ENCODE measurements at places on chromosomes 2 and 18. TPM values are rescaled to one million over a fixed set of nuclear protein-coding genes. Genes with fewer than 3 reads are reported as not detected.

NYAP2 gene
- total RNA-seq, result 0.06 TPM

MC2R gene
- total RNA-seq, result not detected

FAM228A gene
- total RNA-seq, result 0.35 TPM

RBM43 gene
- 13.9 TPM for total RNA-seq

KCNK3 gene
- not detected for total RNA-seq

GRCh38 chr2:43537137-43537536 is 58.7 kb downstream of the THADA start:
- no peak overlapping the region for H3K27ac ChIP-seq
- DNase-seq, result no peak
- H3K27me3 ChIP-seq, result no peaks in the 10 kb centered on the region
- H3K4me3 ChIP-seq, result no peak overlapping the region
- peaks cover 2% of the 10 kb centered on the region for H3K4me1 ChIP-seq
- H3K36me3 ChIP-seq, result no peaks in the 10 kb centered on the region

GRCh38 chr18:56393870-56394269 is 244.5 kb downstream of the TXNL1 start:
- no peak for DNase-seq
- H3K4me3 ChIP-seq, result no peak overlapping the region
- H3K27me3 ChIP-seq, result no peaks in the 10 kb centered on the region
- H3K36me3 ChIP-seq, result no peaks in the 10 kb centered on the region
- H3K27ac ChIP-seq, result no peak overlapping the region
- H3K4me1 ChIP-seq, result no peaks in the 10 kb centered on the region

DNA sequence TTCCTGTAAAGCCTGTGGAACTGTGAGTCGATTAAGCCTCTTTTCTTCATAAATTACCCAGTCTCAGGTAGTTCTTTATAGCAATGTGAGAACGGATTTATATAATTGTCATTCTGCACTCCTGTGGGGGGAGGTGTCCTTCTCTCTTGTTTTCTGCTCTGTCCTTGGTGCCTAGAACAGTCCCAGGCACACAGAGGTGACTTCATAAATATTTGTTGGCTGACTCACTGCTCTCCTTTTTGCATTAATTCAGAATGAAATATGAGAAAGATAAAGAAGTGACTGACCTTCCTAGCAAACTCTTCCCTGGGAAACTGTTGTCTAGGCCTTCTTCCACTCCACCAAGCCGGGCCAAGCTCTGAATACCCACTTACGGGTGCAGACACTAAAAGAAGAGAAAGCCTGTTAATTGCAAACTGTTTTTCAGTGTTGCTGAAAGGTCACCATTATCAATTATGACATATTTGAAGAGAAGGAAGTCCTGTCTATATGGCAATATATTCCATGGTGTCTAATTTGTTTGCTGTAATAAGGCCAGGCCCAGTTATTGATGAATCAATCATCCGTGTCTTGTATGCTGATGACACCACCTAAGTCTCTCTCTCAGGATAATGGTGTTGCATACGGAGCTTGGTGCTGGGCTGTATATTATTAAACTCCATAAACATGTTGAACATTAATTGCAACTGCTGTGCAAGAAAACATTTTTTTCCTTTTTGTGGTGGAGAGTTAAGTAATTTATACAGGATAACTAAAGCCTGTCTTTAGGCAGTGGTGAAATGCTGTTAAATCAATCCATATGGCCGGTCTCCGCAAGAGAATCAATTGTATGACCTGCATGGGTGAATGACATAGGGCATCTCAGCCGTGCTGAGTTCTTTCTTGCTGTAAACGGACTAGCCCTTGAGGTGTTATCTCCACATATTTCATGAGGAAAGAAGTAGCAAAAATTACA is 567.5 kb downstream of the SLC4A3 start:
- no peaks in the 10 kb centered on the region for H3K4me1 ChIP-seq
- H3K4me3 ChIP-seq, result no peak overlapping the region
- H3K27ac ChIP-seq, result no peak overlapping the region
- no peaks in the 10 kb centered on the region for H3K27me3 ChIP-seq

- H3K27ac ChIP-seq, result peak overlapping the region; percentile 95
- H3K4me3 ChIP-seq, result peak overlapping the region; percentile 71
- H3K36me3 ChIP-seq, result no peaks in the 10 kb centered on the region
- DNase-seq, result no peak
- H3K27me3 ChIP-seq, result no peaks in the 10 kb centered on the region
- peaks cover 23% of the 10 kb centered on the region for H3K4me1 ChIP-seq
Measured at GRCh38 chr18:80033181-80034067, 810 bp upstream of the RBFA start.

DNA sequence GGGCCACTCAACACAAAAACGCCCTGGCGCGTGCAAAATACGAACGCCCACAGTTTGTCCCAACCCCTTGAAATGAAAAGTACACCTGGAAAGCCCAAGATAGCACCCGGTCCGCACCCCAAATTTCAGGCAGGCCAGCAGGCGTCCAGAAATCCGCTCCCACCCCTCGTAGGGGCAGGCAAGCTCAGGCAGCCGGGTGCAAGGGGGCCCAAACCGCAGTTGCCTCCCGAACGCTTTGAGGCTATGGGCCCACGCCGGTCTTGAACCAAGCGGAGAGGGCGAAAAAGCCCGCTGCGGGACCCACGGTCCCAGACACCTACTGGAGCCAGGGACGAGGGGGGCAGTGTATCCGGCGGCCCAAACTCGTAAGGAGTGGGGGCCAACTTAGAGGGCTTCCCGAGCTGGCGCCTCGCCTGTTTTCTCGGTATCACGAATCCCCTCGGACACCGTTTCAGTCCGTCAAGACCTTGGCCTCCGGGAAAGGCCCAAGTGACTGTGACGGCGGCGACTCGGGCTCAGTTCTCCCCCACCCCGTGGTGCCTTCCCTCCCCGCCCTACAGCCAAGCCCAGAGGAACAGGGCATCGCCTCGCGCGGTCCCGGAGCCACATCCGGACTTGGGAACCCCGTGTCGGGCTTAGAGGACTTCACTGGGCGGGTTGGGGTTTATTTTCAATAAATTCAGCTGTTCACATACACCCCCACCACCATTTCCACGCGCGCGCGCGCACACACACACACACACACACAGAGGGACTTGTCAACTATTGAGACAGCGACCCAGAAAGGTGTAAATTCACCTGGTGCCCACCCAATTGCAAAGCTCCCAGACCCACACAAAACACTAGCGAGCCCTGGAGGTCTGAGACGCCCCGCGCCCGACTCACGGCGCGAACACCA is 6.2 kb upstream of the SATB2 start:
- H3K36me3 ChIP-seq, result no peaks in the 10 kb centered on the region
- H3K27me3 ChIP-seq, result peaks cover 21% of the 10 kb centered on the region
- H3K4me3 ChIP-seq, result peak overlapping the region; percentile 75
- H3K4me1 ChIP-seq, result peaks cover 14% of the 10 kb centered on the region
- H3K27ac ChIP-seq, result no peak overlapping the region
- DNase-seq, result no peak

- DNase-seq, result no peak
- no peak overlapping the region for H3K27ac ChIP-seq
- no peak overlapping the region for H3K4me3 ChIP-seq
- H3K27me3 ChIP-seq, result peaks cover 11% of the 10 kb centered on the region
- H3K4me1 ChIP-seq, result no peaks in the 10 kb centered on the region
- no peaks in the 10 kb centered on the region for H3K36me3 ChIP-seq
Measured at GRCh38 chr18:34223164-34223892, 1.4 kb downstream of the NOL4 start.

DNA sequence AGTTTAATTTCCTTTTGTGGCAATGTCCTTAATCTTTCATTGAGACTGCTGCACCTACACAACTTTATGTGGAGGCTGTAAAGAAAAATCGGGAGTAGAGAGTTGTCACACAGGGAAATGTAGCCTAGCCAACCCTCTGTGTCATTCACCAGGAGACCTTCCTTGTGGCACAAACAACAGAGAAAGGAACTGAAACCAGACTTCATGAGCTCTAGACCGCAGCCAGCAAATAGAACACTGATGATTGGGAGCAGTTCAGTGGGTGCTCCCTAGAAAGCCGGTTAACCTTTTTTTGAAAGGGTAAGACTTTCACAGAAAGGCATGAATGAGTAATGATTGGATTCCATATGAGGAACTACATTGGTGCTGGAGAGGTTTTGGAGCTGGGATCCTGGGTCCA is 1752.4 kb upstream of the CELF4 start:
- H3K36me3 ChIP-seq, result no peaks in the 10 kb centered on the region
- H3K27ac ChIP-seq, result no peak overlapping the region
- DNase-seq, result no peak
- H3K4me3 ChIP-seq, result no peak overlapping the region
- no peaks in the 10 kb centered on the region for H3K4me1 ChIP-seq

GRCh38 chr2:141207036-141207385 is 923.8 kb downstream of the LRP1B start:
- no peaks in the 10 kb centered on the region for H3K27me3 ChIP-seq
- no peak overlapping the region for H3K27ac ChIP-seq
- no peak for DNase-seq

DNA sequence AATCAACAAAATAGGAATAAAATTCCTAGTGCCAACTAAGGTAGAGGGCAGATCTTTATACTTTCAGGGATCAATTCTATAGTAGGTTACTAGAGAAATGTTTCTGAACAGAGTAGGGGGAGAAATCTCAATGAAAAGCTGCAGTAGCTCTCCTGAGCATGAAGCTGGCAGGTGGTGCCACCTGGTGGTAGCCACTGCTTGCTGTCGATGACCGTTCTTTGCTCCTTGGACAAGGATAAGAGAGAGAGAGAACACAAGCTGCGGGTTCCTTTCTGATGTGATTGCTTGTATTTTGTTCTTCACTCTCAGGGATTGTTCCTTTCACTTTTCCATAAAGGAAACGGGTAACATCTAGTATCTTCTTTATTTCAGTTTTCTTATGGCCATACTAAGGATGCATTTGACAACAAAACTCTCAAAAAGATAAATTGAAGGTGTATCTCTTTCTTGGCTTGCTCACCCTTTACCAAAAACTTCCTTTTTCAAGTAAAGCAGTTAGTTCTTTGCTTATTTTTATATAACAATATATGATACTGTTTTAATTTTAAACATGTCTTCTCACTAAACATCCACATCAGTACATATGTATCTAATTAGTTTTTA is 18.6 kb upstream of the MRPL19 start:
- H3K4me1 ChIP-seq, result no peaks in the 10 kb centered on the region
- no peak overlapping the region for H3K27ac ChIP-seq
- peak; percentile 52 for DNase-seq
- H3K4me3 ChIP-seq, result no peak overlapping the region

- DNase-seq, result no peak
- no peaks in the 10 kb centered on the region for H3K4me1 ChIP-seq
- H3K27me3 ChIP-seq, result no peaks in the 10 kb centered on the region
- no peaks in the 10 kb centered on the region for H3K36me3 ChIP-seq
- H3K4me3 ChIP-seq, result no peak overlapping the region
Measured at GRCh38 chr2:98926601-98927000, 9.4 kb downstream of the CRACDL start.

DNA sequence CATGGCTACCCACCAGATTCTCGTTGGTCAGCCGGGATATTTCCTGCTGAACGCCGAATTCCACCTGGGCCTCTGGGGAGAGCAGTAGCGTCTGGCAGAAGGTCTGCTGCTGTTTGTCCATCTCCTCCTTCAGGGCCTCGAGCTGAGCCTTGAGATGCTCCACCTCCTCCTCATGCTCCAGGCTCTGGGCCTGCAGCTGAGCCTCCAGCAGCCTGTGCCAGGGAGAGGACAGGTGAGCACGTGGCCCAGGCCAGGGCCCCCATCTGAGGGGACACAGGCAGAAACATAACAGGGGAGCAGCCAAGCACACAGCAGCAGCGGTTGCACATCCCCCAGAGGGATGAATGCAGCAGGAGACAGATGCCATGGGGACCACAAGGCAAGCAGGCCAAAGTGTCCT is 40.1 kb upstream of the ACAA2 start:
- DNase-seq, result no peak
- H3K27ac ChIP-seq, result no peak overlapping the region
- no peak overlapping the region for H3K4me3 ChIP-seq
- peaks cover 17% of the 10 kb centered on the region for H3K27me3 ChIP-seq
- H3K36me3 ChIP-seq, result no peaks in the 10 kb centered on the region

GRCh38 chr2:170830166-170830565 is 13.5 kb downstream of the GAD1 start:
- H3K27ac ChIP-seq, result no peak overlapping the region
- H3K27me3 ChIP-seq, result peaks cover 3% of the 10 kb centered on the region
- H3K4me3 ChIP-seq, result no peak overlapping the region
- no peak for DNase-seq
- no peaks in the 10 kb centered on the region for H3K36me3 ChIP-seq

- H3K27me3 ChIP-seq, result no peaks in the 10 kb centered on the region
- H3K36me3 ChIP-seq, result no peaks in the 10 kb centered on the region
- no peaks in the 10 kb centered on the region for H3K4me1 ChIP-seq
- no peak overlapping the region for H3K4me3 ChIP-seq
- no peak overlapping the region for H3K27ac ChIP-seq
Measured at GRCh38 chr2:191664823-191665677, 12.9 kb upstream of the NABP1 start.

DNA sequence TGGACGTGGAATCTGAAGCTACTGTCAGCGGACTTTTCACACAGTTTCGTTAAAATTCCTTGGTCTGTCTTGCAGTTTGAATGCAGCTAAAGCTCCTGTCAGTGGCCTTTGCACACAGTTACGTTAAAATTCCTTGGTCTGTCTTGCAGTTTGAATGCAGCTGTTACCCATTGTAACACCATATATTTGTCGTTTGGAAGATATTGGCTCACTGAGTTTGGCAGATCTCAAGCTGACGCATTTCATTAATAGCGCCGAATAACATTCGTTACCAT is 1.0 kb downstream of the LIMS1 start:
- DNase-seq, result no peak
- H3K4me3 ChIP-seq, result peak overlapping the region; percentile 59
- H3K27ac ChIP-seq, result no peak overlapping the region
- peaks cover 22% of the 10 kb centered on the region for H3K4me1 ChIP-seq
- no peaks in the 10 kb centered on the region for H3K27me3 ChIP-seq
- H3K36me3 ChIP-seq, result no peaks in the 10 kb centered on the region

DNA sequence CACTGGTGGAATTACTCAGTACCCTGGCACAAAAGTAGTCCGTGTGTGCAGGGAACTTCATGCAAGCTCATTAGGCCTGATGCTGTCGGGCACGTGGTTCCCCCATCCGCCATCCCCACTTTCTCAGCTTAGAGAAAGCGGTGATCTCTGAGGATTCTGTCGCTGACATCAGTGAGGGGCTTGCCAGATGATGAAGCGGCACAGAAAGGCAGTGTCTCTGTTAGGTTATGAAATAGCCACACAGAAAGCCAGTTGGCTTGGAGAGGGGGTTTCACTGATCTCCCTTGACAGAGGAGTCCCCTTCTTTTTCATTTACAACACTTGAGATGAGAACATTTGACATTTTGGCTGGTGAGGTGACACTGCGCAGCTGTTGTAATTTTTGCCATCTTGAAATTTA is 179.7 kb downstream of the FAM210A start:
- no peaks in the 10 kb centered on the region for H3K27me3 ChIP-seq
- H3K27ac ChIP-seq, result no peak overlapping the region
- peaks cover 3% of the 10 kb centered on the region for H3K36me3 ChIP-seq
- no peaks in the 10 kb centered on the region for H3K4me1 ChIP-seq

- H3K27me3 ChIP-seq, result no peaks in the 10 kb centered on the region
- H3K4me3 ChIP-seq, result peak overlapping the region; percentile 77
- H3K4me1 ChIP-seq, result peaks cover 60% of the 10 kb centered on the region
- no peak for DNase-seq
Measured at GRCh38 chr2:96760986-96761832, 507 bp downstream of the CNNM4 start.

- H3K27me3 ChIP-seq, result no peaks in the 10 kb centered on the region
- no peak for DNase-seq
- H3K4me3 ChIP-seq, result no peak overlapping the region
- H3K36me3 ChIP-seq, result no peaks in the 10 kb centered on the region
- H3K4me1 ChIP-seq, result peaks cover 57% of the 10 kb centered on the region
- H3K27ac ChIP-seq, result peak overlapping the region; percentile 95
Measured at GRCh38 chr2:98768384-98769113, 37.6 kb upstream of the MGAT4A start.
